ENCODE measurements at places on chromosomes 7 and 10.
A peak's percentile ranks its signal among the peaks of the same experiment; 100 is the strongest.

- H3K4me3 ChIP-seq, result no peak overlapping the region
- H3K4me1 ChIP-seq, result no peaks in the 10 kb centered on the region
- DNase-seq, result no peak
- no peaks in the 10 kb centered on the region for H3K36me3 ChIP-seq
Measured at GRCh38 chr10:131055437-131055836, 256.1 kb downstream of the TCERG1L start.

DNA sequence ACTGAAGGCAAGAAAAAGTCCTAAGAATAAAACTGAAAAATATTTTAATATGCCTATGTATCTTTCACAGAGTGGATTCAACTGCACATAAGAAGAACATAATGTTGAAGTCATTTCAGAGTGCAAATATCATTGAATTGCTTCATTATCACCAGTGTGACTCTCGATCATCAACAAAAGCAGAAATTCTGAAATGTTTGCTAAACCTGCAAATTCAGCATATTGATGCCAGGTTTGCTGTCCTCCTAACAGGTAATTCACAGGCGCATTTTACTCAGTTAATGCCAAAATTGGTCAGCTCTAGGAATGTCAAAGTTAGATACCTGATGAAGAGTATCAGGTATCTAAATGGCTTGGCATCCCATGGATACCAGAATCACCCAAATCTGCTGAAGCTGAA lies 52.0 kb downstream of the GDI2 start:
- DNase-seq, result no peak
- H3K27ac ChIP-seq, result no peak overlapping the region
- H3K36me3 ChIP-seq, result peaks cover 61% of the 10 kb centered on the region
- no peaks in the 10 kb centered on the region for H3K27me3 ChIP-seq

DNA sequence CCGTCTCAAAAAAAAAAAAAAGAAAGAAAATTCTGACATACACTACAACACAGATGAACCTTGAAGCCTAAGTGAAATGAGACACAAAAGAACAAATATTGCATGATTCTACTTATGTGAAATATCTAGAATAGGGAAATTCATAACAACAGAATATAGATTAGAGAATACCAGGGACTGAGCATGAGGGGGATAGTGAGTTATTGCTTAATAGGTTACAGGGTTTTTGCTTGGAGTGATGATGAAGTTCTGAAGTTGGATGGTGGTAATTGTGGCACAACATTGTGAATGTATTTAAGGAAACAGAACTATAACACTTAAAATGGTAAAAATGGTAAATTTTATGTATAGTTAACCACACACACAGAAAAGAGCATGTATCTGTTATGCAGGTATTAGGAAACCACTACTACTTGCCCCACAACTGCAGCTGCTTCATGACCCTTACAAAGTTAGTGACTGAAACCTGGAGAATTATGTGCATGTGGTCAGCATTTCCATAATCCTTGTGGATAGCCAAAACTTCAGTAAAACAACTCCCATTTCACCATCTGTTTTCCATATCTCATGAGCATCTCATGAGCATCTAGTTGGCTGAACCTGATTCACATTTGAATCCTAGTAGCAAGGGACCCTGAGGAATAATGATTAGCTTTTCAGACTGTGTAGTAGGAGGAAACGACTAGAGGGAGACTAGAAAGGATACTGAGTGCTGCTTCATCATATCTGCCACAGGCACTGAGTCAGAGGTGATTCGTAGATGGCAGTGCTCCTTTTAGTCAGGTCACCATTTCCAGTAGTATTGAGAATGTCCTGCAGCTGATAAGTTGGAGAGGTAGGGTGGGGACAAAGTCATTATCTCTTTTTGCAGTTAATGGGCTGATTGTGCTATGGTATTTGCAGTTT lies 26.3 kb downstream of the SAMD8 start:
- H3K4me3 ChIP-seq, result no peak overlapping the region

- H3K27ac ChIP-seq, result peak overlapping the region; percentile 100
- peak; percentile 77 for DNase-seq
- H3K4me3 ChIP-seq, result peak overlapping the region; percentile 88
- peaks cover 18% of the 10 kb centered on the region for H3K4me1 ChIP-seq
- no peaks in the 10 kb centered on the region for H3K27me3 ChIP-seq
Measured at GRCh38 chr10:68330852-68331454, 911 bp upstream of the HNRNPH3 start.

DNA sequence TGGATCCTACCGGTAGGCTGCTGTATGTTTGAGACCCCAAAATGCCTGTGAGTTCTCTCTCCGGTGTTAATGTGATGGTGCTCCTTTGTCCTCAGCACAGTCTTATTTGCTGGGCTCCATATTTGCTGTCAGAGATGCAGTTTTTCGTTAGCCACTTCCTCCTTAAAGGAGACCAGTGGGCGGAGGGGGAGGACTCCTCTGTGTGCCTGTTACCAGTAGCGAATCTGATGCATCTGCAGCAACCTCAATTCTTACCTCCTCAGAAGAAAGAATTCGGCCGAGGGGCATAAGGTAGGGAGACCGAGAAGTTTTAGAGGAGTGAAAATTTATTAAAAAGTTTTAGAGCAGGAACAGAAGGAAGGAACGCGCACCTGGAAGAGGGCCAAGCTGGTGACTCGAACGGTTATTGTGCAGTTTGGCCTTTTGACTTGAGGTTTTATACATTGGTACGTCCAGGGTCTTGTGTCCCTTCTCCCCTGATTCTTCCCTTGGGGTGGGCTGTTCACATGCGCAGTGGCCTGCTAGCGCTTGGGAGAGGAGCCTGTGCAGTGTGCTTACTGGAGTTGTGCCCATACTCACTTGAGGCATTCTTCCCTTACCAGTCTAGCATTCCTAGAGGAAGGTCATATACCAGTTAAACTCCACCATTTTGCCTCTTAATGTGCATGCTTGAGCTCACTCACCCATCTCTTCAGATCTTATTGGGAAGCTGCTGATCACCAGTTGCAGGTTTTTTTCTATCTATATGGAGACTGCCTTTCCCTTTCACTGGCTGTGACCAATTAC lies 49.5 kb downstream of the GNAI1 start:
- no peak overlapping the region for H3K4me3 ChIP-seq
- peaks cover 4% of the 10 kb centered on the region for H3K4me1 ChIP-seq
- no peak for DNase-seq
- no peak overlapping the region for H3K27ac ChIP-seq
- no peaks in the 10 kb centered on the region for H3K27me3 ChIP-seq

DNA sequence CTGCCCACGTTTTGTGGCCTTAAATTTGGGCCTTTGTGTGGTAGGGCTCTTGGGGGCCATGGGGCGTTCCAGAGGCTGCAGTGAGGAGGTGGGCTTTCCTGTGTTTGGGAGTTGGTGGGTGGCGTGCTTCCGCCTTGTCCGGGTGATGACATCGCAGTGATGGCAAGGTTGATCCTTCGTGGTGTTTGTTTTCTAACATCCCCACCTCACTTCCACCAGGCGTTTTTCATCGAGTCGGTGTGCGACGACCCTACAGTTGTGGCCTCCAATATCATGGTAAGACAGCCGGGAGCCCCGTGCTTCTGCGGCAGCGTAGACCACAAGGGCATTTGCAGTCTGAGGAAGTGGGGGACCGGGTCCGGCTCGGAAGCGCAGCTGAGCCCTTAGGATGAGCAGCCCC lies 14.2 kb downstream of the PFKFB3 start:
- DNase-seq, result no peak
- H3K27me3 ChIP-seq, result no peaks in the 10 kb centered on the region
- no peak overlapping the region for H3K4me3 ChIP-seq
- H3K27ac ChIP-seq, result no peak overlapping the region
- peaks cover 4% of the 10 kb centered on the region for H3K4me1 ChIP-seq

DNA sequence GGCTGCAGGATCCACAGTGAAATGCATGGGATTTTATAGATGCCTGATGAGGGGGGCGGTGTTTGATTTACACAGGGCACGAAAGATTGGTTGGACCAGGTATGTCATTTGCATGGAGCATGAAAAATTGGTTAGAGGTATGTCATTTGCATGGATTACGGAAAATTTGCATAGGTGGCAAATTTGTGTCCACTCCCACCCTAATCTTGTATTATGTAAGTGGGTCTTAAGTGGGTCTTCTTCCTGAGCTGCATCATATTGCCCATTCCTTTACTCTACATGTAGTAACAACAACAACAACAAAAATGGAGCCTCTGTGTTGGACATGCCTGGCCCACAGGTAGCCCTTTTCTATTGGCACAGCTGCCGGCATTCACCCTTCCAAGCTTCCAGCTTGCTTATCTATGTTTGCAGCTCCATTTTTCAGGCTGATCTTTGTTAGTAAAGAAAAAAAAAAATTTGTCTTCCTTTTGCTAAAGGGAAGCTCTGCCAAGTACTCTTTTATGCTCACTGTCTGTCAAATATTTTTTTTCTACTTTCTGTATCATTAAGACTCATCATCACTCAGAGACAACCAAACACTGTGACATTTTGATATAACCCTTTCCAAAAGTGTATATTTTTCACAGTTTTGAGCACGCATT lies 10.3 kb upstream of the ZNF273 start:
- peaks cover 51% of the 10 kb centered on the region for H3K27me3 ChIP-seq
- H3K36me3 ChIP-seq, result no peaks in the 10 kb centered on the region
- no peak for DNase-seq
- no peak overlapping the region for H3K4me3 ChIP-seq
- H3K27ac ChIP-seq, result no peak overlapping the region

- H3K27ac ChIP-seq, result peak within 1 kb of the TSS; percentile 57
- H3K4me3 ChIP-seq, result peak within 1 kb of the TSS; percentile 28
- H3K36me3 ChIP-seq, result no peaks in the 10 kb centered on the region
- DNase-seq, result peak; percentile 28
- peaks cover 65% of the 10 kb centered on the region for H3K27me3 ChIP-seq
Measured at GRCh38 chr7:128910569-128910945, at the start of gene KCP. Gene KCP, minus strand, starts transcription at chr7:128910709. Its CDS starts 33 bp downstream, at chr7:128910676.

DNA sequence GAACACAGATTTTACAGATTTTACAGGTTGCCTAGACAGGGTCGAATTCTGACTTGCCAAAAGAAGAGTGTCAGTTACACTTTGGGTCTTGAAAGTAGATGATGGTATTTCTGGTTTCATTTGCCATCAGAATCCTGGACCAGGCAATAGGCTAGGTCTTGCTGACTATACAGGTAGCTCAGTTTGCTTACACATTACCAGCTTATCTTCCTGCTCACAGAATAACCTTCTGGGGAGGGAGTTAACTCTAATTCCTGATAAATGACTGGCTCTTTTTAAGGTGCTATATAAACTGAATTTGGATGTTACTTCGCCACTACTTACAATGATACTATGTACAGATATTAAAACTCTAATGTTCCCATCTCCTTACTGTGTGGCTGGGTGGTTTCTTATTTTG lies 39.8 kb downstream of the GBF1 start:
- peaks cover 2% of the 10 kb centered on the region for H3K36me3 ChIP-seq
- H3K27me3 ChIP-seq, result no peaks in the 10 kb centered on the region
- H3K4me1 ChIP-seq, result peaks cover 18% of the 10 kb centered on the region
- no peak for DNase-seq

GRCh38 chr7:132575419-132575981 lies 770 bp downstream of the PLXNA4 start:
- H3K4me1 ChIP-seq, result peaks cover 20% of the 10 kb centered on the region
- peaks cover 73% of the 10 kb centered on the region for H3K27me3 ChIP-seq
- no peak overlapping the region for H3K27ac ChIP-seq
- peak; percentile 73 for DNase-seq
- H3K36me3 ChIP-seq, result no peaks in the 10 kb centered on the region

DNA sequence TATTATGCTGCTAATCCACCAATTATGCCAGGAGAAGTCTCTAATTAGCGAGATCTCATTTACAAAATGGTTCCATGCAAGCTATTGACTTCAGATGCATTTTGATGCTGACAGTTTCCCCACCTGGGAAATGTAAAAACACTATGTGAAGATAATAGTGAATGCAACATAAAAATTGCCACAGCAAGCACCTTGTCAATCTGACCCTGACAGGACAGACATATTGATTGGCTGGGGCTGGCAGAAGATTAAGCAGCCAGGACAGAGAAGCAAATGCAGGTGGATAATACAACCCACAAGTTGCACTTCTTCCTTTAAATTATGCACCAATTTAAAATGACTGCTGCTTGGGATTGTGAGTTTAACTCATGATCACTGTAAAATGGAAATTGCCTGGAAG lies 642.8 kb upstream of the POT1 start:
- H3K36me3 ChIP-seq, result no peaks in the 10 kb centered on the region
- no peak overlapping the region for H3K4me3 ChIP-seq

All from muscle of leg (tissue), 16 donors.